ENCODE measurements at places on chromosomes 6 and 20. TPM values are rescaled to one million over a fixed set of nuclear protein-coding genes. Genes with fewer than 3 reads are reported as not detected.
A peak's percentile ranks its signal among the peaks of the same experiment; 100 is the strongest.

- DNase-seq = no peak
These were observed 2.6 kb downstream of the MAN1A1 start for GRCh38 chr6:119346936-119347335.

DNA sequence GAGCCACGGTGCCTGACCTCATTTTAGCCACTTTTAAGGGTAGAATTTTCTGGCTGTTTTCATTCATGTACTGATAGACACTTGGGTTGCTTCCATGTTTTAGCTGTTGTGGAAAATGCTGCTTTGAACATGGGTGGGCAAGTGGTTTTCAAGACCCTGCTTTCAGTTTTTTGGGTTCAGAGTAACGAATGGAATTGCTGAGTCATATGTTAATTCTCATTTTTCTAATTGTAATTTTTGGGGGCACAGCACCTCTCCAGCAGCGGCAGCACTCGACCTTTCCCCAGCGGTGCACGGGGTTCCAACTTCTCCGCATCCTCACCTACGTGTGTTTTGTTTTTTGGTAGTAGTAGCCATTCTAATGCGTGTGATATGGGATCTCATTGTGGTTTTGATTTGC lies 5.4 kb downstream of the NQO2 start:
- no peak for DNase-seq

GRCh38 chr6:117613920-117614560 lies 11.7 kb upstream of the GOPC start:
- no peak for DNase-seq

DNA sequence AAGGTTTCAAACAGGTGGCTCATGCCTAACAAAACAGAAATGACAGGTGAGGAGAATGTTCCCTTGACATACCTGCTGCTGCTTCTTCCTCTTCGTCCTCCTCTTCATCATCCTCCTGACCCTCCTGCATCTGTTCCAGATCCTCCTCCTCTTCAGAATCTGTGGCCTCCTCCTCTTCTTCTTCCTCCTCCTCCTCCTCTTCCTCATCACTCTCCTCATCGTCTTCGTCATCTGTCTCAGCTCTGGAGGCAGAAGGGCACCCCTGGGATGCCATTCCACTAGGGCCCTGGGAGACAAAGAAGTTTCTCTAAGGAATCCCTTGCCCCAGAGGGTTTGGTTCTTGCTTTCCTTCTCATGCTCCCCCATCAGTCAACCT lies 2.4 kb upstream of the ZBTB22 start:
- DNase-seq = no peak

GRCh38 chr20:52896348-52896747 lies 75.8 kb upstream of the TSHZ2 start:
- DNase-seq = no peak

SOBP gene
- 0.70 TPM for total RNA-seq

DNA sequence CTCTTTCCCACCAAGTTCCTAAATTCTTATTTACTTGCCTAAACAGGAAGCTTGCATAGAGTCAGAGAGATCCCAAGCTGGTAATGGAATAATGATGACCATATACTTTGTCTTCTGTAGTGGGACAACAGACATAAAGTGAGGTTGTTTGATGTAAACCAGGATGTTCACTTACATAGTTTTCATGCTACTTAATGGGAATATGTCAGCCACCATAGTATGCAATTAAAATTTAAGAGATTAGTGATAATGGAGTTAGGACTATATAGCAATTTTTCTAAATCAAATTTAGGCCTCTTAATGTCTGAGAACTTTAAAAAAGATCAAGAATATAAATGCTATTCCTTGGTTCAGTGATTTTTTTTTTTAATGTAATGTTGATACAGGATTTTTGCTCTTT lies 180.6 kb downstream of the BCKDHB start:
- DNase-seq = no peak

DNA sequence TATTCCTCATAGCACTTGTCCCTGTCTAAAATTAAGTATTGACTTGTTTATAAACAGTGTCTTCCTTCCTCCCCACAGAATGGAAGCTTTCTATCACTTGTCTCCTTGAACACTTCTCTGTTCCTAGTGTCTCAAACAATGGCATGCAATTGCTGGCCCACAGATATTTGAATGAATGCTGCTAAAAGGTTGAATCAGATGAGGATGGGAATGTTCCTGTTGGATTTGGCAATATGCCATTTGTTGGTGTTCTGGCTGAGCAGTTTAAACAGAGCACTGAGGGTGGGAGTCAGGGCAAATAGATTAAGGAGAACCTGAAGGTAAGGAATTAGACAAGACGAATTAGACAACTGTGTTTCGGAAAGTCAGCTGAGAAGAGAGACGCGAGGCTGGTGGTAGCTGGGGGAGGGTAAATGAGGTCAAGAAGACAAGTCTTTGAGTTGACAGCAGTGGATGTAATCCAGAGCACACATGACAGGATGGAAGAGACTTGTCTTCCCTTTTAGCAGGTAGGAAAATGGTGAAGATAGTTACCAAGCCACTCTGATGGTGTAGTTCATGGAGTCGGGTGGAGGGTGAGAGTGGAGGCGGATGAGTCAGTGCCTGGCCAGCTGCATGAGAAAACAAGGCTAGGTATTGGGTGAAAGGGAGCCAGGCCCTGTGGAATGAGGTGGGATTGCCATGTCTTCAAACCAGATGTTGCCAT lies 58.3 kb upstream of the GNRH2 start:
- peak; percentile 36 for DNase-seq

DNA sequence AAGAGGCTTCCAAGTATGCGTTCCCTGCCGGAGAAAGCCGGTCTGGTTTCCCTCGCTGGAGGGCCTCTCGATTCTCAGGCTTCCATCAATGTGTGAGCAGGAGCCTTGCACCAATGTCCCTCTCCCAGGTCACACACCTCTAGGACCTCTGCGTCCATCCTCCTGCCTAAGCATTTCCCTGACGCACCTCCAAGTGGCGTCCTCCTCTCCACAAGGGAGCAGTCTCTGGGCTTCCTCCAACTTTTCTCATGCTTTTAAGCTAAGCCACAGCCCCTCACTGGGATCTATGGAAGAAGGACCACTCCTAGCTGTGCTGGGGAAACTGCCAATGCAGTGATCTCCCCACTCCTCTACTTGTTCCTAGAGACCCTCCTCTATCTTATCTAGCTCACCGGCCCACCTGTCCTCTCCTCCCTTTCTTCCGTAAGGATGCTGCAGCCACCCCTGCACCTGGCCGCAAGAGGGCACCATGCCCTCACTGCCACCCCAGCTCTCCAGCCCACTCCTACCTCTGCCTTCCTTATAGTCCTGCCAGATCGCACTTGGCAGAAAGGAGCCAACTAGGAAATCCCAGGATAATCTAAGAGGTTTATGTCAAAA lies 258.7 kb downstream of the LRFN2 start:
- DNase-seq = peak; percentile 24

- no peak for DNase-seq
These were observed 57.4 kb upstream of the SASH1 start for GRCh38 chr6:148285205-148285604.

DNA sequence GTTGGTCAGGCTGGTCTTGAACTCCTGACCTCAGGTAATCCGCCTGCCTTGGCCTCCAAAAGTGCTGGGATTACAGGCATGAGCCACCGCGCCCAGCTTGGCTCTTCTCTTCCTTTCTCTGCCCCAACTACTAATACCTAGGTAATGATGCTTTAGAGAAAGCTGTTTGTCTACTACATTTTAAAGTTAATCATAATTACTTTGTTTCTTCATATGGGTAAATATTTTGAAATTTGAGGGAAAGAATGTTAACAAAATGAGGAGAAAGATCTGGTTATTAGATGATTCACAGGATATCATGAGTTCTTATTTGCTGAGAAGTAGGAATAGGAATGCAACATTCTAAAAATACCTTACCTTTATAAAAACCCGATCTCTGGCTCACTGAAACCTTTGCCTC lies 18.4 kb upstream of the PTPRK start:
- no peak for DNase-seq

- no peak for DNase-seq
These were observed 139.8 kb downstream of the ANKRD60 start for GRCh38 chr20:58088625-58089024.

DNA sequence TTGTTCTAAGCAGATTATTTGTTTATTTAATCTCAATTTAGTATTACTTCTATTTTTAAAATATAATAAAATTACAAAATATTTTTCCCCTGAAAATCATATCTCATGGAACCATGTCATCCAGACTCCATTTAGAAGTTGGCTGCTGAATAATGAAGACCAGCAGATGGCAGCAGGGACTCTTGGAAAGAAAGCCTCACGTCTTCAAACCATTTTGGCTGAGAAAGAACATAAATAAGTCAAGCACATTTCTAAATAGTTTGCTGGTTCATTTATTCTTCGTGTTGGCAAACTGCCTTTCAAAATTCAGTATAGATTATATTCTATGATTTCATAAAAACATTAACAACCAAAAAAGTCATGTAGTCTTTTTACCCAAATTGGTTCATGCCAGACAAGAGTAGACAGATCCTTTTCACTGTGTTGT lies 71.7 kb downstream of the RCAN2 start:
- peak; percentile 10 for DNase-seq

- DNase-seq = no peak
These were observed 229.7 kb upstream of the MARCKS start for GRCh38 chr6:113627480-113627879.

JPH2 gene
- total RNA-seq = 0.12 TPM

DNA sequence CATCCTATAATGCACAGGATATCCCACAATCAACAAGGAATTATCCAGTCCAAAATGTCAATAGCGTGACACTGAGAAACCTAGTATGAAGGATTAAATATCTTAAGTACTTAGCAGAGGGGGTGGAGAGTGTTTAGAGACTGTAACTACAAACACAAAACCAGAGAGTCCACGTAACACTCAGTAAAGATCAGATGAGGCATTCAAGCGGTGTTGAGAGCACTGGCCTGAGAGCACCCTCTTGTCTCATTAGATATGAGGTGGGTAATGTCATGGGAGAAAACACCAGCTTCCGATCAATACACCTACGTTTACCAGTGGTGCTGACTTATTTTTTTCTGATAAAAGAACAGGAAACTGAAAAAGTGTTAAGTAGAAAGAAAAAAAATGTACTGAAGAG lies 2.3 kb downstream of the FAM184A start:
- peak; percentile 8 for DNase-seq

GRCh38 chr6:48280035-48280620 lies 169.1 kb upstream of the PTCHD4 start:
- no peak for DNase-seq

GRCh38 chr6:77930382-77930781 lies 277.5 kb downstream of the MEI4 start:
- no peak for DNase-seq

DNA sequence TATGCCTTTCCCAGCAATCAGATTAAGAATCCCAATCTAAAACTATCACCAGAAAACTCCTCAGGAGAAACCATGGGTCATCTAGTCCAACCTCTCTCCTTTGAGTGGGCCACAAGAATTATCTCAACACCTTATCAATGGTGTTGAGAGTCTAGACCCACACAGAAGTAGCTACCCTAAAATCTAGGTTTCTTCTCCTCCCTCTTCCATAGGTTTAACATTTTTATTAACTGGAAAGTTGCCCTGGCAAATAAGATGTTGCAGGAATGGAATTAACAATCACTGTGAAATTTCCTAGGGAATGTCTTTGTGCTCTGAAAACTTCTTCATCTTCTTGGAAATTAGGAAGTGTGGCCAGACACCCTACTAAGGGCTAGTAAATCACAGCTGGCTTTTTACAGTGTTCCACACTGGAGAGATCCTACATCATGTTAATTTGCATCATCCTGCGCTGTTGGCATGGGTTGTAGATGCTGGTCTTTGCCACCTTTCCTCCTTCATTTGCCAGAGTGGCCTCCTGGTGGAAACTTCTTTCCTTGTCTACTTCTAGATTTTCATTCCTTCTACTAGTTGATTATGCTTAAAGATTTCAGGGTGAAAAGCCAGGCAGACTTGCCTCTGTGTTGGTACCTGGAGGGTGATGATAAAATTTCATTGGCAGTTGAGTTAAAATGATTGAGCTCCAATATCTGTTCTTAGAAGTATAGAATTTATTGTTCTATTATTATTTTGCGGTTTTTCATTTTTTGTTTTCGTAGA lies 2.7 kb downstream of the TNFAIP3 start:
- DNase-seq = no peak

DNA sequence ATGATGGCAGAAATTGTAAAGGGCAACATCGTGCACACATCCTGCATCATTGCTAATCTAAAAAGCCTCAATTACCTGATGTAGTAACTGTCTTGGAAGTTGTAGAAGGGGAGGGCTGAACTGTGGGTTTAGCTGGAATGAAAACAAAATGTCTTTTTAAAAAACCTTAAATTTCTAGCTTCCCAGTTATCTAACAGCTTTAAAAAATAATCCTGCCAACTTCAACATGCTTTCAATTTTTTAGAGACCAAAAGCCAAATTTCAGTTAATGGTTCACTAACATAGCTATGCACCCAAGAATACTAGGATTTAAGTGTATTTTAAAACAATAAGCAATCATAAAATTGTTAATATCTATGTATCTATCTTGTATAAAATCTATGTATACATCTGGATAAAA lies 11.9 kb downstream of the CD164 start:
- DNase-seq = no peak

DNA sequence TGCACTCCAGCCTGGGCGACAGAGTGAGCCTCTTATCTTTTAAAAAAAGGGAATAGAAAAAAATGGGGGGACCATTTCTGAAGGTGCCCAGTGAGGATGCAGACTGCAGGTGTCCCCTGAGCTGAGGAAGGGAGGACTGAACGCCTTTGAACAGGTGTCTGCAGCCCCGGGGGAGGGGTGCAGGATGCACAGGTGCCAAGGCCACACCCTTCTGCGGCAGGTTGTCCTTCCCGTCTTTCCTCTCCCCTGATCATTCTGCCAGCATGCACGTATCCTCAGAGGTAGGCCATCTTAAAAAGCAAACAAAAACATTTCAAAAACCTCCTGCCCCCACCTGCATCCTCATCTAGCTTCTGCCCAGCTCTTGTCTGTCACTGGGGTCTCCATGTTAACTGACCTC lies 101.3 kb downstream of the MTHFD1L start:
- no peak for DNase-seq

DNA sequence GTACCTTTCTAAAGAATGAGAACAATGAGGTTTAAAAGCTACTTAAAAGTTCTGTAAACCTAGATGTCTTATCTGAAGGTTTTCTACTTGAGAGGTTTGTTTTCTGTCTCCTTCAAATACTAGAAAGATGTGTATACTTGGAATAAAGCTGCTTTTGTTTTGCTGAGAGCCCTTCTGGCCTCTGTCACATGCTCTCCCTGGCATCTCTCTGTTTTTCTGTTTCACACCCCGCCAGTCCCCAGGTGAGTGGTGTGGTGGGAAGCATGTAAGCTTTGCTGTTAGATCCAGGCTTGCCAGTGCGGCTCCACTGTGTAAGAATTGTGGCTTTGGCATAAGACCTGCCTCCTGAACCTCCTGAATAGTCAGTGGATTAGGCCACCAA lies 56.8 kb downstream of the SNX9 start:
- no peak for DNase-seq

Measured in activated naive CD8-positive, alpha-beta T cell treated with anti-CD3 and anti-CD28 coated beads for 36 hours (primary cell).